SJCRH30 (cell line): ENCODE measurements at places on chromosomes 12 and 14.

DNA sequence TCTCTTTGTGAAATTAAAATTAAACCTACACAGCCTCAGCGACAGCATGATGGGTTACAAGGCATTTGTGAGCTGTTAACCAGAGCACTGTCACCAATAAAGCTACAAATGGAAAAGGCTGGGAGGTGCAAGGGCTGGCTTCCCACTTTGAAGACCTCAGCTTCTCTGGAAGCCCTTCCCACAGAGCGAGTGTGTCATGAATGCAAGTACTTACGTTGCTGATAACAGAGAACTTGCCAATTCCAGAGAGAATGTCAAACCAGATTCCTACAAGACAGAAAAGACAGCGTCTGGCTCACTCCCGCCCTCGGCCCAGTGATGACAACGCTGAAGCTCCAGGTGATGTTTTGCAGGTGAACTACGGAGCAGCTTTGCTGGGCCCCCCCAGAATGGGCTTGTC is 145.8 kb downstream of the NTF3 start:
- DNase-seq: no peak

GRCh38 chr12:99045158-99045557 is 400.1 kb downstream of the APAF1 start:
- DNase-seq: no peak

GRCh38 chr14:68473794-68474193 is 319.1 kb downstream of the ZFP36L1 start:
- DNase-seq: no peak

GRCh38 chr12:98149270-98149669 is 366.1 kb upstream of the TMPO start:
- DNase-seq: no peak

DNA sequence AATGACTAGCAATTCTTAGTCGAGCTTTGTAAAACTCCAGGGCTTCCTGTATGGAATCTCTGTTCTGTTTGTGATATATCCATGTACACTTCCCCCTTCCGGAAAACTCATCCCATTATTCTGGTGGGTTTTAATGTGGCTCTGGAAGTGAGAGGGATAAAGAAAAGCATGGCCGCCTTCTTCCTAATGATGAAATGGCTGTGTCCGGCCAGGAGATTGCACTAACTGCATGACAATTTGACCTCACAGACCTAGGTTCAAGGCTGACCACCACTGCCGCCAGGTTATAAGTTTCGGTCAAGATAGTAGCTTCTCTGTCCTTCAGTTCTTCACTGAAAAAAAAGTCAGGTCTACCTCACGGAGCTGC is 41.0 kb upstream of the NPAS3 start:
- no peak for DNase-seq

GRCh38 chr14:73189651-73190050 is 47.7 kb upstream of the PAPLN start:
- DNase-seq: no peak

DNA sequence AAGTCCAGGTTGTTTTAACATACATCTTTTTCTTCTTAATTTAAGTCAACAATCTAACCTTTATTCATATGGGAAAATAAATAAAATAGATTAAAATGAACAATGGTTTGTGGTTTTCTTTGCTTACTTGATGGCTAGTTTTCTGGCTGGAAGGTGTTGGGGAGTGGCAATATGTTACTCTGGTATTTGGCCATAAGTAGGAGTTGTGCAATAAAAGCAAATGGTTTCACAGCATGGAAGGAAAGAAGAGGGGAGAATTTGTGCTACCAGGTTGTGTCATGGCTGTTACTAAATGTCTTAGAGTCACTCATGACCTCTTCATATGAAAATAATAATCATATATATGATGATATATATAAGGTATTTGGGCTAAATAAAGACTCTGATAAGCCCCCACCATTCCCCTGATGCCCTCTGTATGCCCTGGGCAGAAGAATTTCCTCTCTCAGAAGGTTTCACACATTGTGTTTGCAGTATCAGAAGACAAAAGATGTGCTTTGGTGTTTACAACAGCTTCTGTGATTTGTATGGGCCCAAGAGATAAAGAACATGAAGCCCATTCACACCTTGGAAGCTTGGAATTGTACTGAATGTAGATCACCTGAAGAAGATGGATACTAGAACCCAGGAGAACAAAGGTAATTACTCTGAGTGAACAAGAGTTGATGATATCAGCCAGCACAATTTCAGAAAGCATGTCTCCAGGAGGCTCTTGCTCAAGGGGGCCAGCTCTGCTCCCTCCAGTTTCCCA is 160.9 kb downstream of the ALG10B start:
- DNase-seq: no peak

GRCh38 chr12:108214486-108214885 is 85.4 kb downstream of the WSCD2 start:
- DNase-seq: peak; percentile 54

- peak; percentile 61 for DNase-seq
These were observed 46.0 kb downstream of the SMIM41 start for GRCh38 chr12:52125476-52125900.

- DNase-seq: no peak
These were observed 2.6 kb downstream of the TAS2R14 start for GRCh38 chr12:10936506-10936905.

GRCh38 chr14:22475381-22475780 is 113.6 kb downstream of the DAD1 start:
- DNase-seq: no peak

DNA sequence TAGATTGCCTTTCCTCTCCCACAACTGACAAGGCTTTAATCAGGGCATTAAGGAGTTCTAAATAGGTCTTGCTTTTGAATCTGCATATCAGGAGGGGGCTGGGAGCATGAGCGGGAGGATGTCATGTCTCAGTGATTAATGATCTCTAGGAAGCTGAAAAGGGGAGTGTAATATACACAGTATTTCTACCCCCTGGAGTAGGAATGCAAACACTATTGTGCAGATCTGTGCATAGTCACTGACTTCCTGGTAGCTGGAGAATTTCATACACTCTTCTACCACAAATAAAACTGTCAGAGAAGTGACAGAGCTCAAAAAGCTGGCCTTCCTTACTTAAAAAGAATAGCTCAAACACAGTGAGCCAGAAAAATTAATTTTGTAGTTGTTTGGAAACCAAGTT is 65.8 kb downstream of the RIC8B start:
- DNase-seq: no peak

DNA sequence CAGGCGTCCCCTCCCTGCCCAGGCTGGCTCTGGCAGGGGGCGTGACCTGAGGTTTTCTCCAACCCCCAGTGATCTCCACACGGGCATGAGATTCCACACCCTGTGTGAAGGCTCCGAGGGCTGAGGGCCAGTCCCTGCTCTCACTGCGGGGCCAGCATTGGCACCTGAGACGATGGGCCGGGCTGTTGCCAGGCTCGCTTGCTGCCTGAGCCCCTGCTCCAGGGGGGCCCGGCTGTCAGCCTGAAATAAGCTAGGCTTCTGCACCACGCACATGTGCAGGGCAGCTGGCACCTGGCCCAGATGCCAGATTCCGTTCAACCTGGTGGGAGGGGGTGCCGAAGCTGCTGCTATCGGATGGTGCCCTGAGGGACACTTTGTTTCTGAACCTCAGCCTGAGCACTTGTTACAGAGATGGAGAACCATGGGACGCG is 196.5 kb upstream of the PRMT8 start:
- no peak for DNase-seq

DNA sequence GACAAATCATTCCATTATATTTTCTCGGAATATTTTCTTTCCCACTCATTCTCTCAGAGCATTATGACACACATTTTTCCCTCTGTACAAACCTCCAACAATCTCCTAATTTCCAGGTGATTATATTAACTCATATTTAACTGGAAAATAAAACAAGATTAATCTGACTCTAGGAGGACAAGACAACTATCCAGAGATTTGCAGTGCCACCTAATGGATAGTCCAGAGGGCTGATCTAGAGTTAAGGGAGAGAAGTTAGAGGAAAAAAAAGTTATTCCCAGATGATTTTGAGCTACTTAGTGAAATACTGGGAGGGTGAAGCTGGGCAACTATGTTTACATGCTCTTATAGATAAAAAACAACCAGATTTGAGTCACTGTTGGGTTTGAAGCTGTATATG is 161.7 kb downstream of the ALX1 start:
- DNase-seq: peak; percentile 19

GRCh38 chr12:53053218-53054111 is 3.6 kb downstream of the TNS2 start:
- no peak for DNase-seq

DNA sequence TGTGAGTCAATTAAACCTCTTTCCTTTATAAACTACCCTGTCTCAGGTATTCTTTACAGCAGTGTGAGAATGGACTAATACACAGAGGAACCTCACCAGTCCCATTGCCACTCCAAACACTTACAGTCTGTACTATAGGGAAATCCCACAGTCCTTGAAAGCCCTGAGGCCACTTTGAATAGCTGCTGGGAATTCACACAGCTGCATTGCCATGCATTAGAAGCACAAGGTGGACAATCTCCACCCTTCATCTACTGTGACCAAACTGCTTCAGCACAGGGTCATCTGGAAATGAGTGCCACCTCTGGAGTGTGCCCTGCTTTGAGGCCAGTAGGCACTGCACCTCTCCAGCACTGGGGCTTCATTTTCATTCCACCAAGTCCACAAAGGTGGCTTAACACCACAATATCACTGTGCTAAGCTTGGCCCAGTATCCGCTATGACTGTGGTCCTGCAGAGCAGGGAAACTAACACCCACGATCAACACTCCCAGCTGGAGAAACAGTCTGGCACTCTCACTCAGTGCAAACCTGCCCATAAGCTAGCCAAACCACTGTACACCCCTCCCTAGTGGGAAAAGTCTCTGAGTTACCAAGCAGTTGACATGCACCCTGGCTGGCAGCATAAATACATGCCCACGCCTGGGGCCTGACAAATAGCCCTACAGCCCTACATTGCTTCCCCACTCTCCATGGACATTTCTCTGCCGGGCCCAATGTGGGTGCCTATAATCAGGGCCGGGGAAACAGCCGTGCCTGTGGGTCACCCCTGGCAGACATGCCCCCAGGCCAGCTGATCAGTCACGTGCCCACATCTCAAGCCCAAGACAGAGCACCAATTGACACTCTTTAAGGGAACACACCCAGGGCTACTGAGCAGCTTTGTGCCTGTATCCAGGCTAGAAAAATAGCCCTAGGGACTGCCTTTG is 294.3 kb upstream of the MGAT4C start:
- peak; percentile 6 for DNase-seq

GRCh38 chr14:63487724-63488123 is 55.5 kb downstream of the PPP2R5E start:
- no peak for DNase-seq

DNA sequence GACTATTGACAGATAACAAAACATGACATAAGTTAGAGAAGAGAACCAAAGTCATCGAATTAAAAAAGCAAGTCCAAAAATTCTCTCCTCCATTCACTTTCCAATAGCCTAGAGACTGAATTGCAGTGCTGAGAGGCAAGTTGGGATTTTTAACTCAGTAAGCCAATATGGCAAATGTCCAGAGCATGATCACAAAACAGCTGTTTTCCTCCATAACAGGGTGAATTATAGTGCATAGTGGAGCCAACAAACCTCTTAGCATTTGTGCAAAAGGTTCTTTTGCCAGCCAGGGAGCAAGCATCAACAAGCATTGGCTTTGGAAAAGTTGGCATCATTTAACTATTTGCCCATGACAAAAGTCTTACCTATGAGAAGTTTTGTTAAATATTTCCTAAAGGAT is 458.8 kb upstream of the NOVA1 start:
- DNase-seq: no peak

DNA sequence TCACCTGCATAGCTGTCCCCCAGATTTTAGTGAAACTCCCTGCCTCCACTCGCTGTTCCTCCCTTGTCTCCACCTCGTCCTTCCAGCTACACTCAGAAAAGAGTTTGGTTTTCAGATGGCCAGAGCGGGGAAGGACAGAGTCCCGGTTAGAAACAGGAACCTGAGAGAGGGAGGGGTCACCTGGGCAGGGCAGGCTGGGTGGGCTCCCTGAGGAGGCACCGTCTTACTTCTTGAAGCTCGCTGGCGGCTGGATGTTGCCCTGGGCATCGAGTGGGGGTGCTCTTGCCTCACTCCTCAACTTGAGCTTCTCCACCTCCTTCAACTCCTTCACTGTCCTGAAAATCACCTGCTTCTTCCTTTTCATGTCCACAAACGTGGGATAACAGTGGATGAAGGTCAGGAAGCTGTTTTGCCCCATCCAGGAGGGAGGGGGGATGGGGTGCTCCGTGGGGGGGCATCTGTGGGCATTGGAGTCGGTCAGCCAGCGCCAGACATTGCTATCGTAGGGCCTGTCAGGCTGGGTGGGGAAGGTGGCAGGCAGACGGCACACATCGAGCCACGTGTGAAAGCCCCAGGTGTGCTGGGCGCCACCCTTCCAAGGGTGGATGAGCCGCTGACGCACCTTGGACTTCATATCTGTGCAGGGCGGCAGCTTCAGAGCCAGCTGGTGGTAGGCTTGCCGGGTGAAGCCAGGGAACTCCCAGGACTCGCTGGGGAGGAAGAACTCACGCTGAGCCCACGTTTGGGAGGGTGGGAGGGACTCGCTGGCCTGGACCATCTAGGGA is 2.0 kb downstream of the TEX52 start:
- DNase-seq: no peak

DNA sequence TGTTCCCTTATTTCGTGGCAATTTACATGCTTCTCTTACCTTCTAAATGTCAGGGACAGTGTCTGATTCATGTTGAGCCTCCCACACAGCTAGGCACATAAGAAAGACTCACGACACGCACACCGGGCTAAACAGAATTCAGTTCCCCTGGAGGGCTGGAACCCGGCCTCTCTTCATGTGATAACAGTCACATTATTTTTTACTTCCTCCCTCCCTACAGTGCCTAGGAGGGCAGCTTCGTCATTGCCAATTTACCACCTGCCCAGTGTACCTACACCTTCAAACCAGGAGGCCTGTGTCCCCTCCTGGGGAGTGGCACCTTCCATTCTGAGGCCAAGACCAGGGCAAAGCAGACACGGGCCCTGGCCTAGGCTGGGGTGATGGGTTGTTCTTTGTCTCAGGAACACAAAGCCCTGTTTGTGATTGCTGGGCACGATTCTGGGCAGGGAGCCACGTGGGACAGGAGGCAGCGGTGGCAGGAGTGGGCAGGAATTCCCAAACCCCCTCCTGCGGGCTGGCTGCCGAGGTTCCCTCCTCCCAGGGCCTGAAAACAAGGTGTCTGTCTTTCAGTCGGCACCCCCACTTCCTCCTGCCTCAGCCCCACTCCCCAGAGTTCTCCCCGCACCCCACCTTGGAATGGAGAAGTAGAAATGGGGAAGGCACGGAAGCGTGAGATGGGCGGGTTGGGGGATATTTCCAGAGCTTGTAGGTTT is 6.8 kb upstream of the RASAL1 start:
- DNase-seq: no peak
